ENCODE measurements at places on chromosomes 7 and 10.
A peak's percentile ranks its signal among the peaks of the same experiment; 100 is the strongest.

GRCh38 chr7:101168412-101169049 lies 3.2 kb upstream of the VGF start:
- no peak for DNase-seq

GRCh38 chr7:116310141-116310540 lies 99.8 kb downstream of the TES start:
- DNase-seq: no peak

- DNase-seq: no peak
Observed at GRCh38 chr7:89728481-89728880, 425.8 kb upstream of the STEAP1 start.

- no peak for DNase-seq
Observed at GRCh38 chr7:100614308-100614861, 2.0 kb downstream of the MOSPD3 start.

- no peak for DNase-seq
Observed at GRCh38 chr7:128833946-128834325, 3.7 kb downstream of the FLNC start.

DNA sequence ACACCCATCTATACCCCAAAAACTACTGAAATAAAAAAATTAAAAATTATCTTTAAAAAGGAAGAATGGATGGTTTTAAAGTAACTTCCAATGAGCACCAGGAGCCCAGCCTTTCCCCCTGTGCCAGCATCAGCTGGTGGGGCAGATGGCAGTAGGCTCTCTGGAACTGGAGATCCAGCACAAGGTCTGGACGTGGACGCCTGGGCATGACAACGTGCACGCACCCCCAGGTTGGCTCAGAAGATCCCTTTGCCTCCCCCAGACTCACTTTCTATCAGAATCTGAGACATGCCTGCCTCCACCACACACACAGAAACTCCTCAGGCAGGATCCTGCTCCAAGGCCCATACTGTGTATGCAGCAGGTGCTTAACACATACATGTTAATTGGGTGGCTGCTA lies 35.8 kb downstream of the TCERG1L start:
- DNase-seq: no peak

GRCh38 chr10:92207061-92207460 lies 83.8 kb downstream of the CPEB3 start:
- no peak for DNase-seq

DNA sequence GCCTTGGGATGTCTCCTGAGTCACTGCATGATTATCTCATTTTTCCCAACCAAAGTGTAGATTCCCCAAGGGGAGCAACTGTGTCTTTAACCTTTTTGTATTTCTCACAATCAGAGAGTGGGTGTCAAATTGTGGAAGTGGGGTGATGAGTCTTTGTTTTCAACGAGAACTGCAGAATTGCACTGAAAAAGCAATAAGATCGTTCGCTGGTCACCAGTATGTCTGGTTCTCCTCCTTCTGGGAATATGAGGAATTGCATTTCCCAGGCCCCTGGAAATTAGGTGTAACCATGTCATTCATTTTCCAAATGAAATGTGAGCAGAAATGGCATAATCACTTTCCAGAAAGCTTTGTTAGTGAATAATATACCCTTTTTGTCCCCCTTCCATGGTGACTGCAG lies 326.9 kb downstream of the GPAM start:
- no peak for DNase-seq

DNA sequence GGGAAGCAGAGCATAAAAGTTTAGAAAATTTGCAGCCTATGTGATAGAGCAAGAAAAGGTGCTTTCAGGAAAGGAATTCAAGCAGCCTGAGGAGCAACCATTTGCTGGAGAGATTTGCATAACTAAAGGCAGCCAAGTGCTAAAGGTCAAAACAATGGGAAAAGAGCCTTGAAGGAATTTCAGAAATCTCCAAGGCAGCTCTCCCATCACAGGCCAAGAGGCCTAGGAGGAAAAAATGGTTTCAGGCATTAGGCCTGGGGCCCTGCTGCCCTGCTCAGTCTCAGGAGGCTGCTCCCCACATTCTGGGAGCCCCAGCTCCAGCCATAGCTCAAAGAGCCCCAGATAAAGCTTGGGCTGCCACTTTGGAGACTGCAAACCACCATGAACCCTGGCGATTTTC lies 95.9 kb upstream of the UNC5B start:
- no peak for DNase-seq

DNA sequence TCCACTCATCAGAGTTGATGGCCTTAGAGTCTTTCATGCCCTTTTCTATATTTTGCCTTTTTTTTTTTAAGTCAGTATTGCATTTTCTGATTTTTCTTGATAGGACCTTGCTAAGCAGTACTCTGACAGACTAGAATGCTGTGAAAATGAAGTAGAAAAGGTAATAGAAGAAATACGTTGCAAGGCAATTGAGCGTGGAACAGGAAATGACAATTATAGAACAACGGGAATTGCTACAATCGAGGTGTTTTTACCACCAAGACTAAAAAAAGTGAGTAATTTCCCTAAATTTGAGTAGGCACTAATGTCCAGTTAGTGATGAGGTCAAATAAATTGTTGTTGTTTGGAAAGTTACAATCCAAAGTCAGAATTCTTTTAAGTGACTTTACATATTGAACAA lies 7.4 kb downstream of the NUB1 start:
- DNase-seq: no peak

- no peak for DNase-seq
Observed at GRCh38 chr10:62335326-62335725, 38.8 kb upstream of the ZNF365 start.

DNA sequence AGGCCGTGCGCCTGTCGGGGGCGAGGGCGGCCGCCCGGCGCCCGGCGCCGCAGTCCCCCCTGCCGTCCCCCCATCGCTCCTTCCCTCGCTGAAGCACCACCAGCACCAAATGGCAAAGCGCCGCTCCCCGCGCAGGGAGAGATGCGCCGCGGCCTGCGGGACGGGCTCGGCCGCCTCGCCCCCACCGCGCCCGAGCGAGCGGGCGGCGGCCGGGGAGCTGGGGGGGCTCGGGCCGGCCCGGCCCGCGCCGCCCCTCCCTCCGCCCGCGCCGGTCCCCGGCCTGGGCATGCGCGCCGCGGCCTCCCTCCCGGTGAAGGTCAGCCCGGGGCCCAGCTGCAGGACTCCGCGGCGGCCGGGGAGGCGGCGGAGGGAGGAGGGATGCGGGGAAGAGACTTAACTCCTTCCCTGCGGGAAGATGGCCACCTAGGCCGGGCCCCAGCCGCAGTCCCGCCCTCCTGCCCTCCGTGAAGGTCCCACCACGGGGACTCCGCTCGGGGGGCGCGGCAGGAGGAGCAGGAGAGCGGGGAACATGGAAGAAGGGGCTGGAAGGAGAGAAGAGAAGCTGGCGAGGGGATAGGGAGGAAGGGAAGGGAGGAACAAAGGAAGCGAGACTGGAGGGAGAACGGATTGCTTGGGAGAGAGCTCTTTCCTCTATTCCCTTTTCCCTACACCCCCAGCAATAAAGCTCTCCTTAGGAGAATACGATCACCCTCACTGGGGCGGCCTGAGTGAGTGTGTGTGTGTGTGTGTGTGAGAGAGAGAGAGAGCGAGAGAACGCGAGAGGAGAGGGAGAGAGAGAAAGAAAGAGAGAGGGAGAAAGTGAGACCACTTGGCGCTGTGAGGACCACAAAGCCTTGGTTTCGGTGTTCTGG lies 3.4 kb upstream of the SMARCD3 start:
- peak; percentile 74 for DNase-seq

DNA sequence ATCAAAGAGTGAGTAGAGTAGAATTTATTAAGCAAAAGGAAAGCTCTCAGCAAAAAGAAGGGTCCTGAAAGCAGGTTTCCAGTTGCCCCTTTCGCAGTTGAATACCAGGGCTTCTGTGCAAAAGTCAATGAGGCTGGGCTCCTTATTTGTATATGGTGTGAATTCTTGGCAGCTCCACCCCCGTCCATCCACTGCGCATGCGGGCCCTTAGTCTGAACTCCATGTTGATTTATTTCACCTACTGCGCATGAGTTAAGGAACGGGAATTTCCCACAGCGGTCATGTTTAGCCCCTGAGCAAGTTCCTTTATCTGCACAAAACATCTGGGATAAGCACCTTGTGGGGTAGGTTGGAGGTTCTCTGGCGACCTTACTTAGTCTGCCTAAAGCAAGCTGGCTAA lies 325.6 kb downstream of the ZWINT start:
- no peak for DNase-seq

DNA sequence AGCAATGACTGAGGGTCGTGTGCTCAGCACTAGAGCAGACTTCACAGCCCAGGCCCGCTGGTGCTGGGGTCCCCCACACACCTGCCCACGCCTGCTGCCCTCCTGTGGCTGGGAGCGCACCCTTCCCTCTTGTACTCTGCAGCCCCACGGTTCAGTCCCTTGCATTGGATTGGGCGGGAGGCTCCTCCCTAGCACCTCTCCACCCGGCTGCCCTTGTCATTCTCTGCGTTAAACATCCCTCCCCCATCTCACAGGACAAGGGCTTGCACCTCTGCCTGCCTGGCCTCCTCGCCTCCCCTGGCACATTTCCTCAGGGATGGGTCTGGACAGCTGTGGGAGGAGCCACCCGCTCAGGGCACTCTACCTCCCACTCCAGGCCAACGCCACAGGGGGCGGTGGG lies 68.6 kb downstream of the ALOX5 start:
- no peak for DNase-seq

DNA sequence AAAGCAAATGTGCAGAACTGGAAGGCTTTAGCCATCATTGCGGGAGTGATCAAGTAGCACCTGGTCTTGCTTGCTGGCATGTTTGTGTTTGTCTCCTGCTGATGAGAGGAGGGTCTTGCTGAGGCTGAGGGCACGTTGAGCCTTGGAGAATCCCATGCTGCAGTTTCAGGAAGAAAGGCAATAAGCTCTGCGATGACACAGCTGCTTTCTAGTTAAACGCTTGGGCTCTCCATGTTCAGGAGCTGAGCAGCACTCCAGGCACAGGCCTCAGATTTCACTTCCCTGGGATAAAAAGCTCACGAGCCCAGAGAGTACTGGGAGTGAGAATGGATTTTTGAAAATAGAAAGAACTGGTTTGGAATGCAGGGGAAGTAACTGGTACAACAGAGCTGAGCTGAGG lies 100.8 kb downstream of the LRRC18 start:
- DNase-seq: no peak

GRCh38 chr7:11343818-11344413 lies 370.2 kb downstream of the PHF14 start:
- DNase-seq: no peak

GRCh38 chr10:52908478-52908877 lies 135.9 kb upstream of the MBL2 start:
- DNase-seq: no peak

- no peak for DNase-seq
Observed at GRCh38 chr7:40595129-40595528, 460.3 kb downstream of the SUGCT start.

DNA sequence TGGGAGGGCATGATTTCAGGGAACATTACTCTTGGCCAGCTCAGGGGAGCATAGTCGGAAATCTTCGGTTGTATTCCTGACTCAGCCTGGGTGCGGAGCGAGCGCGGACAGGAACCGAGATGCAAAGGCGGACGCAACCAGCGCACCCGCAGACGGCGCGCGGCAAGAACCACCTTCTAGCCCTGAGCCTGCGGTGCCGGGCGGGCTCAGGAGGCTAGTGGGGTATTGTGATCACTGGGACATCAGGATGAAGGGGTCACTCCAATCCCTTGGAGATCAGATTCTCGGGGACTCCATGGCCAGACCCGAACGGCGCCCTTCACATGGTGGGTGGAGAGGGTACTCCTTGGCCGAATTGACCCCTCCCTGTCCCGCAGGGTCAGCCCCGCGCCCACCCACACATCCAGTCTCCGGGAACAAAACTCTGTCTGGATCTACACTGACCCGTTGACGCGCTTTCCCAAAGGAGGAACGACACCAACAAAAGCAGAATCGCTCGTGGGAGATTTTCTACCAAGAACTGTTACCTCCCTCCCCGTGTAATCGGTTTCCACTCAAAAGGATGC lies 730.5 kb downstream of the ZWINT start:
- peak; percentile 66 for DNase-seq

GRCh38 chr10:112026438-112026837 lies 157.1 kb downstream of the GPAM start:
- no peak for DNase-seq

DNA sequence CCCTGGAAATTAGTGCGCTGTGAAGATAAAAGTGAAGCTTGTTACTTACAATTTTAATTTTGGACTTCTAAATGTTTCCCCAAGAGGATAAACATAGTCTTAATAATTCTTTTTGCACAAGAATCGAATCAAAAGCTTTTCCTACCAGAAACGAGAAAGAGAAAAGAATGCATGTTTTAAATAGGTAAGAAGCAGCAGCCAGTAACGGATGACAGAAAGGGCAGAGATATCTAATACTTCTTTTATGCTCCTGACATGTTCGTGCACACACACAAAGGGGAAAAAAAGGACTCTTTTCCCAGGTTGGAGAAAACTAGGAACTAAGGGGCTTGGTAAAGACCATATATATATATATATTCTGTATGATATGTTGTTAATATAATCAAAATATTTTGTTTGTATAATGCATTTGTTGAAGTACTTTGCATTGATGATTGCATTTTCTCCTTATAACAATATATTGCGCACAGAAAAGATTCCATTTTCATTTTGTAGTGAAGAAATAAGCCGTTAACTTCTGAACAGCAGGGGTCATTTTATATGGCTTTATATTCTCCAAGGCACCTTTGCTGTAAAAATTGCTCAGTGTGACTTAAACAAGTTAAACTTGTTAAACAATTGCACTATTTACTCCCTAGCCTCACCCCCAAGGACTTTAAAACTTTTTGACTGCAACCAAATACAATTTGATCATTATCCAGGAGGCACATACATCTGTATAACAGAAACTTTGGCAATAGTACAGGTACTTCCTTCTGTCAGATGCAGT lies 2.2 kb downstream of the PRKAR2B start:
- no peak for DNase-seq

DNA sequence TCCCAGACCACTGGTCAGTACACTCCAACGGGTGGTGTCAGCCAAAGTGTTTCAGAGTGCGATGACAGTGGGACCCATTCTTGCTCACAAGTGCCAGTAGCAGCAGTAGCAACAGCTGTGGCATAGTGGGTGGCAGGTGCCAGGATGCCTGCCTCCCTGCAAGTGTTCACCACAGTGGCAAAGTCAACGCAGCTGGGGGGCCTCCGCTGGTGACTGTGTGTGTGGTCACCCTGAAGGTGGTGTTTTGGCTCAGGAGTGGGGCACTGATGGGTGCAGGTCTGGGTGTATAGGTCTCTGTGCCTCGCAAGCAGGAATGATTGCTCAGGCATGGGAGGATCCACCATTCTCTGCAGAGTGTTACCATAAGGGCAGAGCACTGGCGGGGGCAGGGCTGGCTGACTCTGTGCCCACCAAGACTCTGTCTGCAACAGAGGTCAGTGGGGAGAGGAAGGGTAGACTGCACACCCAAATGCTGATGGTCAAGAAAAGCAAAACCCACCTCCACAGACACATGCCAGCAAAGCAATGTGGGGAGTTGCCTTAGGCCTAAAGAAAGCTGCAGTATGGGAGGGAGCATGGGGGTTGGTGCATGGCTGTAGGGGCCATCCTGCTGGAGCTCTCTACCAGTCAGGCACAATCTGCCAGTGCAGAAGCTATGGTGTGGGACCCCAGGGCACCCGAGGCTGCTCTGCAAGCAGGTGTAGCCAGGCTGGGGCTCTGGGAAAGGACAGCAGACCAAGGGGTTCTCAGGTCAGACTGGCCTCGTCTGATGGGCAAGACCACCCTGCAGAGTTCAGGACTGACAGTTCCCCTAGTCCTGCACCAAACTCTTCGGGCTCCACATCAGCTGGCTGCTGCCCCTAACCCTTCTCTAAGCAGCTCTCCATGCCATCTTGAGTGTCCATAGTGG lies 368.1 kb downstream of the CTNNA3 start:
- no peak for DNase-seq

- DNase-seq: no peak
Observed at GRCh38 chr10:12055732-12056131, 13.0 kb upstream of the DHTKD1 start.
